T-helper 2 cell (primary cell): ENCODE measurements at places on chromosomes 4 and X.

DNA sequence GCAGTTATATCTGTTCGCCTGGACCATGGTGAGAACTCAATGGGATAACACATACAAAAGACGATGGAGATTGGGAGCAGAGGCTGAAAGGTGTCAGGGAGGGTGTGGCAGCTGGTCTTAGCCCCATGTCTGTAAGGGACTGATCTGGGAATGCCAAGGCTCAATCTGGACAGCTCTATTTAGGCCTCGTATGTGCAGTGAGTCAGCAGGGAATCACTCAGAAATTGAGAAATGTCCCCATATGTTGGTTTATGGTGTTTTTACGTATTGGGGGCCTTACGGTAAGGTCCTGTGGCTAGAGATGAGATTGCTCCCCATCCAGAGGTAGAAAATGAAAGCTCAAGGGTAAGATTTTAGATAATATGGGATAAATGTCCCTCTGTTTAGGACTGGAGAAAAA is 71.4 kb upstream of the TTC29 start:
- no peak for DNase-seq

GRCh38 chrX:154918060-154918483 is 31.9 kb downstream of the F8A1 start:
- no peak for DNase-seq

DNA sequence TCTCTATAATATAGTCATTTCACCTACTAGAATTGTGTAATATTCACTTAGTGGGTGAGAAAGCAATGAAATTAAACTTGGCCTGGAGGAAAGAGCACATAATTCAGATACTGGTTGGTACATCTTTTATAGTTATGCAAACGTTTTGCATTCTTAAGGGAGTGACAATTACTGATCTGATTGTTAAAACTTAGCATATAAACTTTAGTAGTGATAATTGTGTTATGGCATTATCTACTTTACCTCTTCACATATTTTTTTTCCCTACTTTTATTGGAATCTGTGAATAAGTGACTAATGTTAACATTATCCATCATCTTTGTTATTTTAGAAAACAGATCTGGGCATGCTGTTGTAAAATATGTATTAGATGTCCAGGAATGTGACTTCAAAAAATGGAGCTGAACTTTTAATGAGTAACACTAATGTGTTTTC is 217.4 kb upstream of the GIMD1 start:
- no peak for DNase-seq

GRCh38 chr4:153294631-153295030 is 49.9 kb upstream of the MND1 start:
- DNase-seq: no peak

GRCh38 chrX:2614911-2615310 is 76.2 kb upstream of the CD99 start:
- no peak for DNase-seq

DNA sequence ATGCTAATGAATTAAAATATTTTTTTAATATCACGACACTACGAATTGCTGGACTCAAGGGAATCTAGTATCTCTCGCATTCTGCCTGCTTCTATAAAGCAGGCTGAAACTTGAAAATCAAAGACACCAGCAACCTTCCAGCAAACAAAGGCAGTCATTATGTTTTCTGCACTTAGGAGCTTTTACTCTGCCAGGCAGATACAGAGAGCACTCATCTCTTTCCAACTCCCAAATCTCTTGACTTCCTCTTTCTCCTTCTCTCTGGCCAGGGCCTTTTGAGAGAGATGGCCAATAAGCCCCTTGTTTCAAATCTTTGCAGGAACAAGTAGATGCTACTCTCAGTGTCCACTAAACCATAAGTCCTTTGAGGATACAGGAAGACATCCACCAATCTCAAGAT is 95.2 kb upstream of the KLF3 start:
- DNase-seq: no peak

- DNase-seq: no peak
Measured at GRCh38 chr4:140046543-140046942, 107.4 kb downstream of the MAML3 start.

DNA sequence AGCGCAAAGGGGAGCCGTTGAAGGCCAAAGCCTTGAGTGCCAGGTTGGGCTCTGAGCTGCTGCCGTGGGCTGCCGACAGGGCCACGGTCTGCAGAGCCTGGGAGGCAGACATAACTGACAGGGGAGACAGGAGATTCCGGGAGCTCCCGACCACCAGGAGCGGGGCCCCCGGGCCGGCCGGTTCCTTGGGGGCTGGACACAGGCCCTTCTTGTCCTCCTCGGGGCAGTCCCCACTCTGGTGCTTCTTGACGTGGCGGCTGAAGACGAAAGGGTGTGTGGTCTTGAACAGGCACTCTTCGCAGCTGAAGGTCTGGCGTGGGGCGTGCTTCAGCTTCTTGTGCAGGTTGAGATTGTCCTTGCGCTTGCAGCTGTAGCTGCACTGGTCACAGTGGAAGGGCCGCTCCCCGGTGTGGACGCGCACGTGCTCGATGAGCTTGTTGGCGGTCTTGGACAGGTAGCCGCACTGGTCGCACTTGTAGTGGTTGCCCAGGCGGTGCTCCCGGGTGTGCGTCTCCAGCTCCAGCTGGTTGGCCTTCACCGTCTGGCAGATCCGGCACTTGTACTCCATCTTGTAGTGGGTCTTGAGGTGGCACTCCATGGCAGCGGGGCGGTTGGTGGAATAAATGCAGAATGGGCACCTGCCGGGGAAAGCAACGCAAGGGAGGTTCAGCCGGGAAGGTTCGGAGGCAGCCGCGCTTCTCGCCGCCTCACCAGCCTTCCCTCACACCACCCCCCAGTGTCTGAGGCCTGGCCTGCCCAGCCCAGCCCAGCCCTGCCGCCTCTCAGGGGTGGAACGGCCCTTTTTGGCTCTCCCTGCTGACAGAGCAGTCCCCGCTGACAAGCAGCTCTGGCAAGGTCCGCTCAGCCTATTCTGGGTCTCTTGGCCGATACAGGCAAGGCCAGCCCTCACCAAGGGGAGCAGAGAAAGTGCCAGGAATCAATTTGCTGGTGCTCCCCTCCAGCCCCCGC is 81.3 kb downstream of the C4orf51 start:
- DNase-seq: no peak

DNA sequence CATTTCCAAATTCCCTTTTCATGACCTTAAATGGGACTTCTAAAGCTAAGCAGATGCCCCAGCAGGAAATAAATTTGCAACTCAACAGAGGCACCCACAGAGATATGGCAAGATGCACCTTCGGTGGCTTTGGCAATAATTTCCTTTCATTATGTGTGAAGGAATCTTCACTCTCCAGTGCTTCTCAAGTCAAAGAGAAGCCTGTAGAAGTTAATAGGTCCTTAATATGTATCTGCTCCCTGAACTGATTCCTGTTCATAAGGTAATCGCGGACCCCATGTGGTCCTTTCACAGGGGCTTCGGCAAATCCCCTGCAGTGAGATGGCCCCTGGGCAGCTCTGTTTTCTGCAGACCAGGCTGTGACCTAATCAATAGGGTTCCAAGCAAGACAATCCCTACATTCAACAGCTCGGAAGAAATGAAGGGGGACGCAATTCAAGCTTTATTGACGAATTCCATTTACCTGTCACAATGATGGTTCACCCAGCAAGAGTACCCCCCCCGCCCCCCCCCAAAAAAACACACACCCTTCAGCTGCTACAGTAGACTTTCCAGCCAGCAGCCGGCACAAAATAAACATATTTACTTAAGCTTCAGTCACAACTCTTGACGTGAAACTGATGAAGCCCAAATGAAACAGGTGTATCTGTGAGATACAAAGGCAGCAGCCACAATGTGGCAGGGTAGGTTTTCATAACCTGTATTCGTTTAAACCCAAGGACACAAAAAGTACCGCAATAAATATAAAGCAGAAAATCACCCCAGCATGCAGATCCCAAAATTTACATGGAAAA is 35.3 kb downstream of the FAT1 start:
- DNase-seq: no peak

GRCh38 chr4:13928214-13928613 is 300.7 kb upstream of the BOD1L1 start:
- DNase-seq: no peak

GRCh38 chr4:18973296-18973695 is 951.7 kb upstream of the LCORL start:
- DNase-seq: no peak

DNA sequence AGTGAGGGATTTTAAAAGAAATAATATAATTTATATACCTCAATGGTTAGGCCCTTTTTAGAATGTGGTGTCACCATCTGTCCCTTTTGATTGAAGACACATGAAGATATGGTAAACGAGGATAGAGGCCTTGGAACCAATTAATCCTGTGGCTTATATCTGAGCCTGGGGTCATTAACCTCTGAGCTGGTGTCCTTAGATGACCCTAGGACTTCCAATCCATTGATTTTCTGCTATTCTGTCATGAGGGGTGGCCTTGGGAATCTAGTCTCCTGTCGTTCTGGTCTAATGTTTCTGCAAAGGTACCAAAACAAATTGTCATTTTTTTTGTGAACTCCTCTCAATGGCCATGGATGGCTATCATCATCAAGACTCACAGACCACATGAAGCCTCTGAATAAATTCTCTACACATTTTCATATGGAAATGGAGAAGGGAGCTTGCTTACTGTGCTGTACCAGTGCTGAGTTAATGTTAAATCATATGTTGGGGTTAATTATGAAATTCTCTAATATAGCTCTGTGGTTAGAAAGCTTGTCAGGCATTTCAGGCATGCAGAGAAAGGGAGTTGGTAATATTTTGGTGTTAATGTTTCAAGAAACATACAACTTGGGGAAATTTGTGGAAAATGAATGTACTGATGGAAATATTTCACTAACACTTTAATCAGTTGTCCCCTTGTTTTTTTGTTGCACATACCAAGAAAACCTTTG is 204.2 kb upstream of the IL15 start:
- no peak for DNase-seq

DNA sequence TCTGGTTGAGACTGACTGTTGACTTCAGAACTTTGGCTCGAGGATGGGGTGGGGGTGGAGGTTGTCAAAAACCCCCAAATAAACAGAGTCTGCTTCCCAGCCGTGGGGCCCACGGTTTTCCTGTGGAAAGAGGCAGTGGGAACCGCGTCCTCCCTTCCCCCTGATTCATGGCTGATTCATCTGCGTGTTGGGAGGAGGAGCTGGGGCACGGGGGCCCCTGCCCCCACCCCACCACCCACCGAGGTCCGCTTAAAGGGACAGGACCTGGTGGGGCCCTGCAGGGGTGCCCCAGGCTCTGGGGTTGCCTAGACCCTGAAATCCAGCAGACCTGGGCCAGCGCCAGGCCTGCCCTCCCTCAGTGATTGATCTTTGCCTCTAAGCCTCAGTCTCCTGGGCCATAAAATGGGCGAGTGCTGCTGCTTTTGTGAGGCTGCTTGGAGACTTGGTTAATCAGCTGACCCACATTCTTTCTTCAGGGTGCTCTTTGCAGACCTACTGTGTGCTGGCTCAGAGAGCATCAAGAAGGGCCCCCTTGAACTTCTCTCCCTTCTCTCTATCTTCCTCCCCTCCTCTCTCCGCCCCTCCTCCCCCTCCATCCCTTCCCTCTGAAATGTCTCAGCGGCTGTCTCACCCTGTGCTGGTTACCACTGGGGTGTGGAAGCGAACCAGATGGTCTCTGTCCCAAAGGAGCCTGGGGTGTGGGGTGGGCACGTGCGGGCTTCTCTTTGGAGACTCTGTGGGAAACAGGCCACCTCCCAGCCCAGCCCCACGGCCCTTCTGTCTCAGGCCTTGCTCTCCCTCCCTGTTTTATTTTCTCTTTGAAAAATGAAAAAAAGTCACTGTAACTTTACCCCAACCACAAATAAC is 9.1 kb downstream of the HTRA3 start:
- DNase-seq: no peak

GRCh38 chr4:103757631-103758030 is 37.8 kb upstream of the TACR3 start:
- DNase-seq: no peak

DNA sequence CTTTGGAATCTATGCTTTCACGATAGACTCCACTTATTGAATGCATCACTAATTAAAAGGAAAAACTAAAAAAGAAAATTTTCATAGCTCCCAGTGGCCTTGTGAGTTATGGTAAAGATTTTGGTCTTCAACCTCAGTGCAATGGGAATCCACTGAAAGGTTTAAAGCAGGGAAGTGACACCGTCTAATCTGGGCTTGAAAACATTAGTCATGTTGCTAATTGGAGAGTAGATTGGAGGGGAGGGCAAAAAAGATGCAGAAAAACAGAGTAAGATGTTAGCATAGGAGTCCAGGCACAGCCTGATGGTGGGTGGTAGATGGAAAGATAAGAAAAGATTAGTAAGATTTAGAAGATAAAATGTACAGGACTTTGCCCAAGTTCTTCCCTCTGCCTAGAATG is 633.1 kb upstream of the FTHL17 start:
- no peak for DNase-seq

DNA sequence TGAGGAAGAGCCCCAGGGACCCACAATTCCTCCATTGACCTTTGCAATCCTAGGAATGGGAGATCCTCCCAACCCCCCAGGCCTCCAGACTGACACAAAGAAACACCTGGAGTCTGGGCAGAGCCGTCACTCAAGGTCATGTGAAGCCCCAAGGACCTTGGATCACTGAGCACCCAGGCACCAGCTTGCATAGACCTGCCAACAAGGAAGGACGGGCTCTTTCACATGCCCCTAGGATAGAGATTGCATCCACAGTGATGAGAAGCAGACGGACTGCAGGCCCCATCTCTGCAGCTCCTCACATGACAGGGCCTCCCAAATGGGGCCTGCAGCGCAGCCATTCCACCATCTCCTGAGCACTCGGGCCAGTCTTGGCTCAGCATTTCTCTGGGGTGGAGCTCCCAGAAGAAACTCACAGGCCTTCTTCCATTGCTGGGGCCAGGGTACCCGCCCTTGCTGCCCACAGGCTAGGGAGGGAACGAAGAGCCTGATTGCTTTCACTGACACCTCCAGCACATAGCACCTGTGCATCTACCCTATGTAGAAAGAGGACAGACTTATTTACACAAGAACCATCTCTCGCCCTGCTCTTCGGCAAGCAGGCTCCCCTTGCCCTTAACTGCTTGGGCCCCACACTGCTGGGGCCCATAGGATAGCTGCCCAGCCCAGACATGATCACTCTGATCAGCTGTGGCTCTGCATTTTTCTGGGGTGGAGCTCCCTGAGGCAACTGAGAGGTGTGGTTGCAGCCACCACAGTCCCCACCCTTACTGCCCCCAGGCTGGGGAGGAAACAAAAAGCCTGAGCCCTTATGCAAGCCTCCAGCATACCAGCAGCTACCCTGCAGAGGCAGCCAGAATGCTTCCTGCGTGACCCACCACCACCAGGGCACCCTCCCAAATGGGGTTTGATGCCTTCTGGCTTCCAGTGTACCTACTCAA is 185.7 kb upstream of the ZCCHC13 start:
- no peak for DNase-seq

GRCh38 chr4:113945906-113946305 is 33.5 kb downstream of the ARSJ start:
- no peak for DNase-seq

- DNase-seq: no peak
Measured at GRCh38 chr4:108644237-108644636, 6.2 kb upstream of the OSTC start.

DNA sequence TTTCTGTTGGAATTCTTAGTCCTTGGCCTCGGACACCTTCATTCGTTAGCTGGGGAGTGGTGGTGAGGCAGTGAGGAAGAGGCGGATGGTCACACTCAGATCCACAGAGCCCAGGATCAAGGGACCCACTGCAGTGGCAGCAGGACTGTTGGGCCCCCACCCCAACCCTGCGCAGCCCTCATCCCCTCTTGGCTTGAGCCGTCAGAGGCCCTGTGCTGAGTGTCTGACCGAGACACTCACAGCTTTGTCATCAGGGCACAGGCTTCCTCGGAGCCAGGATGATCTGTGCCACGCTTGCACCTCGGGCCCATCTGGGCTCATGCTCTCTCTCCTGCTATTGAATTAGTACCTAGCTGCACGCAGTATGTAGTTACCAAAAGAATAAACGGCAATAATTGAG is 23.4 kb downstream of the PIGG start:
- no peak for DNase-seq

GRCh38 chr4:54954656-54955388 is 170.6 kb downstream of the KDR start:
- DNase-seq: no peak
